Glutamatergic neuron (in vitro differentiated cells): ENCODE measurements at places on chromosomes 5 and 9.

DNA sequence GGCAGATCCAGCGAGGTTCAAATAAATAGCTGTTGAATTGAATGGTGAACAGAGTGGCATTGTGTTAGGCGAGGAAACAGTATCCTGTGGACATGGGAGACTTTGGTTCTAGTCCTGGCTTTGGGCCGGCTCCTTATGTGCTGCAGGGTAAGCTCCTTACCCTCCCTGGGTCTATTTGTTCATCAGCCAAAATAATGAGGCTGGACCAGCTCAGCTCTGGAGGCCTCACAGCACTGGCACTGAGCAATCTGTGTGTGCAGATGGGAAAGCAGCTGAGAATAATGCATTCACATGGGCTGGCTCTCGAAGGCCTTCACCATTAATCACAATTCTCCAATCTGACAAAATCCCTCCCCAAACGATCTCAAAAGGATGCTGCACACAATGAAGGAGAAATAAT lies 81.9 kb downstream of the APBA1 start:
- no peak for DNase-seq

DNA sequence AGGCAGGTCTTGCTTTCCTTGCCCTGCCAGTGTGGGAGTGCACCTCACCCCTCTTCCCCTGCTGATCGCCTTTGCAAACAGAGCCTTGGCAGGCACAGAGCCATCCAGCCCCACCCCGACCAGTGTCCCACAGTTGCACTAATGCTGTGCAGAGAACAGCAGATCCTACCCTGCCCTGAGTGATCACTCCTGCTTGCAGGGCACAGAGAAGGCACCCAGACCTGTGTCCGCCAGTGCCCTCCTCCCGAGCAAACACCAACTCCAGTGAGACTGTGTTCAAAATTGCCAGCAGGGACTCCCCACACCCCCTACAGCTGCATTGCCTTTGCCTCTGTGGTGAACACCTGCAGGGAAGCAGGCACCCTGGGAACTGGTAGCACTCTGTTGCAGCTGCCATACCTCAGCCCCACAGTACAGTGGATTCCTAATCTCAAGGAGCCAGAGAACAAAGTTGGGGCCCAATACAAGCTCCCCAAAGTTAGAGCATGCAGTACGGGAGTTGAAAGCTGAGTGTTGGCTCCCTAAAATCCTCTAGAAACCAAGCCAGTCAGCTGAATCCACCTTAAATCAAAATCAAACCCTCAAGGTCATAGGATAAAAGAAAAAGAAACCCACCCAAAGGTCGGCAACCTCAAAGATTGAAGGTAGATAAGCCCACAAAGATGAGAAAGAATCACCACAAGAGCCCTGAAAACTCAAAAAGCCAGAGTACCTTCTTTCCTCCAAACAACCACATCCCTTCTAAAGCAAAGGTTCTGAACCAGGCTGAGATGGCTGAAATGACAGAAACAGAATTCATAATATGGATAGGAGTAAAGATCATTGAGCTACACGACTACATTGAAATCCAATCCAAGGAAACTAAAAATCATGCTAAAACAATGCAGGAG lies 92.9 kb upstream of the PIK3R1 start:
- DNase-seq: no peak

GRCh38 chr9:114694719-114695269 lies 12.8 kb upstream of the TEX48 start:
- no peak for DNase-seq

DNA sequence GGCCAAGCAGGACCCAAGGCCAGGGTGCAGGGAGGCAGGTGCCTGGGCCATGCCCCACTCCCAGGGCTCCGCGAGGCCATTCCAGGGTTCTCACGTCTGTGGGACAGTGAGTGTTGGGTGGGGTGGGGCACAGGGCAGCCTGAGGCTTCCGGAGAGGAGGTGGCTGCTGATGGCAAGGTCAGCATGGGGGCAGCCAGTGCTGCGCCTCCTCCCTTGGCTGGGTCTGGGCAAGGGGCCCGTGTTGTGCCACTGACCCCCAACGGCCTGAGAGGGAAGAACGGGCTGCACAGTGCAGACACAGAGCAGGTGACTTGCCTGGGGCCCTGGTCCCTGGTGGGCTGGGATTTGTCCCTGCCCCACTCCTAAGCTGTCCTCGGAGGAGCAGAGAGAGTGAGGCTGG lies 82.1 kb downstream of the RXRA start:
- DNase-seq: no peak

GRCh38 chr5:91296674-91297143 lies 86.4 kb downstream of the ARRDC3 start:
- no peak for DNase-seq

DNA sequence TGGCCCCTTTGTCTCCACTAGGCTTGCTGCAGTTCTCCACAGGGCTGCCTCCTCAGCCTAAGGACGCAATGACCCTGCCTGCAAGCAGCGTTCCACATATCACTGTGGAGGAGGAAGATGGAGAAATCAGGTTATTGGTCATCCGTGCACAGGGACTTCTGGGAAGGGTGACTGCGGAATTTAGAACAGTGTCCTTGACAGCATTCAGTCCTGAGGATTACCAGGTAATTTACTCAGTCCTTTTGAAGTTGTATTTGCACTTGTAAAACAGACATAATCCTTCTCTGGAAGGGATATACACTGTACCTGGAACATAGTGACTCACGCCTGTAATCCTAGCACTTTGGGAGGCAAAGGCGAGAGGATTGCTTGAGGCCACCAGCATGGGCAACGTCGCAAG lies 116.6 kb downstream of the ADGRV1 start:
- no peak for DNase-seq

GRCh38 chr9:18359335-18359734 lies 114.6 kb upstream of the ADAMTSL1 start:
- DNase-seq: no peak

GRCh38 chr9:130128733-130129431 lies 43.3 kb upstream of the NCS1 start:
- no peak for DNase-seq

GRCh38 chr9:130944510-130945058 lies 5.5 kb upstream of the FIBCD1 start:
- no peak for DNase-seq

DNA sequence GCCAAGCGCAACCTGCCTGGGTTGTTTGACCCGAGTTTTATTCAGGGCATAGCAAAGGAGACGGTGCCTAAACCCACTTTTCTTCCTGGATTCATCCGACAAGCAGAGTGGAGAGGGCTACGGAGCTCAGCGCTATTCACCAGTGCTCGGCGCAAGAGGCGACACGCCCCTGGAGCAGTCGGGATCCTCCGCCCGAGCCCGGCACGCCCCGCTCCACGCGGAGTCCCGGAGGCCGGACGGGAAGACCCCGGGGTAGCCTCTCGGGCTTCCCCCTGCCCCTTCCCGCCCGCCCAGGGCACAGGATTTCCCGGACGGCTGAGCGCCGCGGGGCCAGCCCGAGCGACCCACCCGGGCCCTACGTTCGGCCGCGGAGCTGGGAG lies 427 bp downstream of the SERINC5 start:
- DNase-seq: peak; percentile 73

DNA sequence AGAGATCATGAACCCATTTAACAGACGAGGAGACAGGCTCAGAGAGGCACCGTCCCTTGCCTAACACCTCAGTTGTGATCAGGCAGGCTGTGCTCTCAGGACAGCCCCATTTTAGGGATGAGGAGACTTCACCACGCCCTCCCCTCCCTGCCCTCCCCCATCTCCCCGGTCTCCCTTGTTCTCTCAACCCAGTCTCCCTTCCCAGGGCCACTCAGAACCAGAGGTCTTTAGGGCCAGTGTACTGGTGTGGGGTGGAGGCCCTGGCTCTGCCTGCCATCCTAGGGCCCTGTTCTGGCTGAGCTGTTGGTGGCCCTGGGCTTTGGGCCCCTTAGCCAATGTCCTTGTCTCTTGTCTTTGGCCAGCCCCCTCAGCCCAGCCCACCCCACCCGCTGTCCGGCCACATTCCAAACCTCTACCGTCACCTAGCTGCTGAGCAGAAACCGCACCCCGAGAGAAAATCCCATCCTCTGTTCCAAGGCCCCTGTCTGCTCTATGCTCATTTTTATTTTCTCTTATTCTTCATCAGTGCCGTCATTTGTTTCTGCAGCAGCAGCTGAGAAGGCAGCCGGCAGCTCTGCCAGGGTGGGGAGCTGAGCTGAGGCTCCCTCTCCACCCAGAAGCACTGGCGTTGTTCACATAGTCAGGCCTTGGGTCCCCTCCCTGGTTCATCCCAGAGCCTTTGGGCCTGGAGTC lies 33.9 kb downstream of the OLFML2A start:
- no peak for DNase-seq

DNA sequence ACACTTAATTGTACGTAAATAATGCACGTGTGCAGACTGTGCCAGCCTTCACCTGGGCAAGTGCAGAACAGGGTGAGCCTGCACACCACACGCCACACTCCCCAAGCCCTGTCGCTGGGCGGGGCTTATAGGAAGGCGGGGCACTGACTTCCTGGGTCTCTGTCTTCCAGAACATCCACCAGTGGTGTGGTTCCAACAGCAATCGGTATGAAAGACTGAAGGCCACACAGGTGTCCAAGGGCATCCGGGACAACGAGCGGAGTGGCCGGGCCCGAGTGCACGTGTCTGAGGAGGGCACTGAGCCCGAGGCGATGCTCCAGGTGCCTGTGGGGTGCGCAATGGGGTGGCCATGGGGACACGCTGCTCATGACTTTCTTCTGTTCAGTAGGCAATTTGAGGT lies 44.2 kb downstream of the GSN start:
- peak; percentile 6 for DNase-seq

DNA sequence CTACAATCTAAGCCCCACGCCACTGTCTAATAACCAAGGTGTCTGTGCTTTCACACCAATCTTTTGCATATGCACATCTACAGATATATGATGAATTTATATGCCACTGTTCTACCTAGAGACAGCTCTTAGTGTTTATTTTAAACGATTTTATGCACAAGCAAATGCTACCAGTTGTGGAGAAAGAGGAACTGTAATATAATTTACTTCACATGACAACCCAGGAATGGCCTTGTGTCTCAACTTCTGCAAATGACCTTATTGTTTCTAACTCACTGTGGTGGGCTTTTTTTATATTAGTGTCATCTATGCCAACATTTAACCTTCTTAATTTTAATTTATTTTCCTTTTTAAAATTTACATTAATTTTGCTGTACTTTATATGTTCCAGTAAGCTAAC lies 531.1 kb upstream of the TLE4 start:
- DNase-seq: no peak

GRCh38 chr5:55899344-55899743 lies 48.2 kb downstream of the IL31RA start:
- DNase-seq: no peak

- no peak for DNase-seq
These were observed 575.9 kb downstream of the RAB3C start for GRCh38 chr5:59158637-59159391.

GRCh38 chr5:137145721-137146120 lies 353.4 kb downstream of the SPOCK1 start:
- DNase-seq: no peak
